Right renal pelvis (tissue), 4 donors: ENCODE measurements at places on chromosomes 1 and 21. TPM values are rescaled to one million over a fixed set of nuclear protein-coding genes. Genes with fewer than 3 reads are reported as not detected.

DNA sequence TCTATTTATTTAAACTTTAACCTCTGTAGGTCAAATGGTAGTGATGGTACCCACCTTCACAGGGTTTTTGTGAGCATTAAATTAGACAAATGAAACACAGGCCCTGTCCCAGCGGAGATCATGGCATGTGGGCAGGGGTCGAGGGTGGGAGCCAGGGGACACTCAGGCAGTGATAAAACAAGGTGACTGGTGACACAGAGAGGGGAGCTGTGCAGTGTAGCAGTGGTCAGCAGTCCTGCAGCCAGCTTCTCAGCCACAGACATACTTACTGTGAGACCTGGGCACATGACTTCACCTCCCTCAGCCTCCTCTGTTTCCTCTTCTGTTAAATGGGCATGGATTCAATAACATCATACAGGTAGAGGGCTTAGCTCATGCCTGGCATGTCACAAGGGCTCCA is 44.9 kb downstream of the SRRM1 start:
- DNase-seq = no peak

DNA sequence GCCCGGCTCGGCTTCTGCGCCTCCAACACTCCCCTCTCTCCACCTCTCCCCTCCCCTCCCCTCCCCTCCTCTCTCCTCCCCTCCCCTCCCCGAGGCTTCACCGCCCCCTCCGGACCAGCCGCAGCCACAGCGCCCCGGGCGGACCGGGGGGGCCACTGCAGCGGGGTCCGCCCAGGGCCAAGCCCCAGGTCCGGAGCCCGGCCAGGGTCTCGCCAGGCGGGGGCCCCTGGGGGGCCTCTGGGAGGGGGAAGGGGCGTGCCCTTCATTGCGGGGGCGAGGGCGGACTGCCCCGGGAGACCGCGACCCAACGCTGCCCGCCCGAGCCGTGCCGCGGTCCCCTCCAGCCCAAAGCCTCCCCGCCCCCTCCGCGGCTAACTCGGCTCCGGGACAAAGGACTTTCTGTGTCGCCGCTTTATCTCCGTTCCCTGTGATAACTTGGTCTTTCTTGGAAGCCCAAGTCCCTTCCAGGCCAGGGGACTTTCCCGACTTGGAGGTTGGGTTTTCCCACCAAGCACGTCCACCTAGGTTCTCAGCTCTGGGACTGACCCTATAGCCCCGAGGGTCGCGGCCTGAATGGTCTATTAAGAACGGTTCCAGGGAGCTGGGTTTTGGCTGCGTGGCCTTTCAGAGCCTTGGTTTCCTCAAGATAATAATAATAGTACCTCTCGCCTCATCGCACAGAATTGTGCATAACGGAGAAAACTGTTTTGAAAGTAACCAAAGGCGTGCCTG is at the start of gene UBQLN4:
TSS of gene UBQLN4 (minus strand) at position 31 of the 732 bp plus-strand sequence. CDS start 97 bp downstream, outside the sequence.
- DNase-seq = peak; percentile 76

Gene CFAP126
- 11.8 TPM for polyA plus RNA-seq

Gene CLDN17
- polyA plus RNA-seq = not detected

DNA sequence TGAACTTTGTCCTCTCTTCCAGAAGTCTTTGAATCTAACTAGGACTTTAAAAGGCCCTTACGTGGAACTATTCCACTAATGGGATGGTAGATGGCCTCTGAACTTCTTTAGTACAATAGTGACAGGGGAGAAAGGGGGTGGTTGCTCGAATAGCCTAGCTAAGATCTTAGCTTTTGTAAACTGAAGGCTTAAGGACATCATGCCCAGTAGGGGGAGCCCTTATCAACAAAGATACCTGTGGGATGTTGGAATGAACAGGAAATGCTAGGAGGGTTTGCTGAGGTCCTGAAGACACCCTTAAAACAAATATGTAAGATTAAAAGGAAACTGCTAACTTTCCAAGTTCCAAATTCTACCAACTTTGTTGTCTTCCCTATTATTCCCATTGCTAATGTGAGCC is 33.2 kb downstream of the NHLH2 start:
- DNase-seq = peak; percentile 56

DNA sequence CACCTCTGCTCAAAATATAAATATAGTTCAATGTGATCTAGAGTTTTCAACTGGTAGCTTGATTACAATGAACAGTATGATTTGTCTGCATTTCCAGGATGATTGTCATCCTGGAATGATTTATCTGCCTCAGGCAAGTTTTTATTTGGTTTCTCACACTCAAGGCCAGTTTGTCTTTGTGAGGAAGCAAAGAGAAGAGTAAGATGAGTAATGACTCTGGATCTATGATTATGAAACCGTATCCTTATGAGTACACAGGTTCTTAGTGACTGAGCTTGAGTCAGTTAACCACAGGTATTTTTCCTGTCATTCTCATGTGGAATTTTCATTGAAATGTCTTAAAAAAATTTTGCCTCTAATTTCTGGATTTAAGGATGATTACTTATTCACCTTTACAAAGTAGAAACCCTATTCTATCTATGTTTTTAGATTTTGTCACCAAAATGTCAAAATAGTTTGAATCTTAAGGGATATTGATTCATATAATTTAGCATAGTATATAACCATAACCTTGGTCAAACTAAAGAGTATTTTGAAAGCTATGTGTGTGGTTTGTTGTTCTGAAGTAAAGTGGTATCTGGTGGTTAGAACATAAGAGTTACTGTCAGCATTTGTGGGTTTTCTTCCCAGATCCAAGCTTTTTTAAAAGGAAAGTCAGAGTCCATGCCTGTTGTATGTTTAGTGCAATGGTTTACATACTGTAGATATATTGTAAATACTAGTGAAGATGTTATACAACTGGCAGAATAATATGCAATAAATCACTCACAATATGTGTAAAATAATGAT is 145.0 kb downstream of the RASAL2 start:
- DNase-seq = no peak

- no peak for DNase-seq
Measured at GRCh38 chr1:220819467-220820026, 32.8 kb downstream of the MTARC1 start.

Gene SSX2IP
- 41.8 TPM for polyA plus RNA-seq

DNA sequence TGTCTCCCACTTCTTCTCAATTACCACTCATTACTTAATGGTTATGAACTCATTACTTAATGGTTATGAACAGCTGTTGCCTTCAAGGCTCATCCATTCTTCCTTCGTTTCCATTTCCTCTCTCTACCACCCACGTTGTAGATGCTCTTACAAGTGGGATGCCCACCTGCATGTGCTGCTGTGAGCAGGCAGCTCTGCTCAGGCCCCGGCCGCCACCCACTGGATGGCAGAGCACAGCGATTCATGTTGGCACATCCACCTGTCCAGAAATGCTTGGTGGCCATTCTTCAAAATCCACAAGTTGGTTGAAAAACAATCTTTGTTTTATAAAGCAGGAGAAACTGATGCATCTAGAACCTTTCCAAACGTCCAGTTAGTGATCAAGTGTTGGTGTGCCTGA is 14.5 kb downstream of the ATP1A1 start:
- DNase-seq = no peak

DNA sequence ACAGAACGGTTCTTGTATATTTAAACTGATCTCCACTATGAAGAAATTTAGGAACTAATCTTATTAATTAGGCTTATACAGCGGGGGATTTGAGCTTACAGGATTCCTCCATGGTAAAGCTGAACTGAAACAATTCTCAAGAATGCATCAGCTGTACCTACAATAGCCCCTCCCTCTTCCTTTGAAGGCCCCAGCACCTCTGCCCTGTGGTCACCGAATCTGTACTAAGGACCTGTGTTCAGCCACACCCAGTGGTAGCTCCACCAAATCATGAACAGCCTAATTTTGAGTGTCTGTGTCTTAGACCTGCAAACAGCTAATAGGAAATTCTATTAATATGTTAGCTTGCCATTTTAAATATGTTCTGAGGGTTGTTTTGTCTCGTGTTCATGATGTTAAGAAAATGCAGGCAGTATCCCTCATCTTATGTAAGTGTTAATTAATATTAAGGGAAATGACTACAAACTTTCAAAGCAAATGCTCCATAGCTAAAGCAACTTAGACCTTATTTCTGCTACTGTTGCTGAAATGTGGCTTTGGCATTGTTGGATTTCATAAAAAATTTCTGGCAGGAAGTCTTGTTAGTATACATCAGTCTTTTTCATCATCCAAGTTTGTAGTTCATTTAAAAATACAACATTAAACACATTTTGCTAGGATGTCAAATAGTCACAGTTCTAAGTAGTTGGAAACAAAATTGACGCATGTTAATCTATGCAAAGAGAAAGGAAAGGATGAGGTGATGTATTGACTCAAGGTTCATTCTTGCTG is 147.2 kb downstream of the NR5A2 start:
- DNase-seq = no peak

DNA sequence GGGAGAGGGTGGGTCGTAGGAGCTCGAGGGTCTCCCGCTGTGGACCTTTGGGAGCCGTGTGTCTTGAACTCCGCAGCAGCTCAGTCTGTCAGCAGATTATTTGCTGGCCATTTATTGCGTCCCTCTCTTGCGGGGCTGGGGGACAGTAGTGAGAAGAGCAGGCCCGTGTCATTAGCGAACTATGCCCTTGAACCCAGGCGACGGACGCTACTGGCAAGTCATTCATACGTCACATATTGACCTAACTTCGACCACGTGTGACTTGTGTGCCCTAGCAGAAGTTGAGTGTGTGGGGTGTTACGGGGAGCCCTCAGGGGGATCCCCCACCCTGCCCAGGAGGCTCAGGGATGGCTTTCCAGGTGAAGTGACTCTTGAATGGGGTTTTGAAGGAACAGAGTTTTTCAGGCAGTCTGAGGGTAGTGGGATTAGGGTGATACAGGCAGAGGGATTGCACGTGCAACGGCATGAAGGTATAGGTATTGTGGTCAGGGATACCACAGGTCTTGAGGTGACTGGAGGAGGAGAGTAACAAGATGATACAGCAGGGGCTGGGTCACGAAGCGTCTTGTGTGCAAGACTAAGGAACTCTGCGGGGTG is 13.0 kb downstream of the RCC1 start:
- no peak for DNase-seq

- DNase-seq = no peak
Measured at GRCh38 chr1:209431813-209432442, 151.6 kb upstream of the CAMK1G start.

DNA sequence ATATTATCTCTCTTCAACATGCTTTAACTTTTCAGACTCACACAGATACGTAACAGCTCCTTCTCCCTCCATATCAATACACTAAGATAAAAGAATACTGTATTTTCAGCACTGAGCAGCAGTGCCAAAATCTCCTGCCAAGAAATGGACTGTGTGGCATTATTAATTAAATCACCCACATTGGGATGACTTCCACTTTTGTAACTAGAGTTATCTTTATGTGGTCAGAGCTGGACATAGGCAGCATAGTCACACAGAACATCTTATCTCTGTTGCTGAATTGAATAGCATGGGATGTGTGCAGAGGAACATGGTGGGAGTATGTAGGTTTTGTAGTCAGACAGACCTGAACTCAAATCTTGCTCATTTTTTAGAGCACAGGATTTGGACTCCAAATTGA is 41.4 kb upstream of the CACYBP start:
- DNase-seq = no peak

DNA sequence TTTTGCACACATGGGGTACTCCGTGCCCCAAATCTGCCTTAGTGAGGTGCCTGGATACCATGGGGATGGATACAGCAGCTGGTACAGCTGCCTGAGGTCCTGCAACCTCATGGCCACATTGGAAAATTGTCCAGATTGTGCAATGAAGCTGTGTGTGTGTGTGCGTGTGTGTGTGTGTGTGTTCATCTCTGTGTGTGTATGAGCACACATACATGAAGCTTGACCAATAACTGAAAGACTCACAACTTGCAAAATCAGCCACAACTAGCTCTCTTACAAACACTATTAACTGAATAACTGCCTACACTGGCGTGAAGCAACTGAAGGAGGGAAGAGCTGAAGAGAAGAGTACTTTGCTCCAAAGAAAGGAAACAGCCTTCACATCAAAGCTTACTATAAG is 78.1 kb downstream of the ERG start:
- DNase-seq = no peak

DNA sequence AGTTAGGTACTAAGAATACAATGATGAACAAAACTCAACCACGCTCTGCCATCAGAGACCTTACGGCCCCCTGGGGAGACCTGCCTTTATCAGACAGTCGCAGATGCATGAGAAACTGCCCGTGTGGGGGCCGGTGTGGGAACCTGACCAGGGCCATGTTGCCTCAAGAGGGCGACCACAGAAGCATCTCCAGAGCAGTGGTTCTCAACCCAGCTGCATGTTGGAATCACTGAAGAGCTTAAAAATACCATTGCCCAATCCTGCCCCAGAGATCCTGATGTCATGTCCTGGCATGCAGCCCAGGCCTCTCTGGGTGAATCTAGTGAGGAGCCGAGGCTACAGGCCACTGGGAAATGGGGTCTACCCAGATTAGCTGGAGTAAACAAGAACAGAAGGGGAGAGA is 108.7 kb downstream of the PRDM2 start:
- DNase-seq = no peak

Gene RNF2
- 62.6 TPM for polyA plus RNA-seq

- DNase-seq = no peak
Measured at GRCh38 chr1:68188644-68189340, 43.5 kb downstream of the WLS start.

Gene C1orf74
- 3.6 TPM for polyA plus RNA-seq

Gene TBX19
- polyA plus RNA-seq = 2.4 TPM

Gene MORC3
- 38.9 TPM for polyA plus RNA-seq

DNA sequence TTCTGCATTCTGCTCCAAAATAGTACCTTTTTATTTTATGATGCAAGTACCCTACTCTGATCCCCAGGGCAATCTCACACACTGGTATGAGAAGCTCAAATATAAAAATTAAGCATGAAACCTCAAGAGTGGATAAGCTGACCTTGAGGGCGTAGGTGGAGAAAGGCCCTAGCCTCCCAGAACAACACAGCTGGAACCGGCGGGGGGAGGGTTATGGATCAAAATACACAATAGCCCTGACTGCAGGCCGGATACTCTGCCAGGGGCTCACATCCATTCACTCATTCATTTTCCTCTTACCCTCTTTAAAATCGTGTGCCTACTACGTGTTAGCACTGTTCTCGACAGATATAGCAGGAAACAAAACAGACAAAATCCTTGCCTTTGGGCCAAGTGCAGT is 32.8 kb upstream of the ECE1 start:
- DNase-seq = no peak

Gene MYOG
- polyA plus RNA-seq = 0.17 TPM

Gene CSF1
- polyA plus RNA-seq = 8.4 TPM

Gene LCE1B
- not detected for polyA plus RNA-seq

Gene DISP1
- polyA plus RNA-seq = 15.1 TPM

Gene APH1A
- polyA plus RNA-seq = 198 TPM

DNA sequence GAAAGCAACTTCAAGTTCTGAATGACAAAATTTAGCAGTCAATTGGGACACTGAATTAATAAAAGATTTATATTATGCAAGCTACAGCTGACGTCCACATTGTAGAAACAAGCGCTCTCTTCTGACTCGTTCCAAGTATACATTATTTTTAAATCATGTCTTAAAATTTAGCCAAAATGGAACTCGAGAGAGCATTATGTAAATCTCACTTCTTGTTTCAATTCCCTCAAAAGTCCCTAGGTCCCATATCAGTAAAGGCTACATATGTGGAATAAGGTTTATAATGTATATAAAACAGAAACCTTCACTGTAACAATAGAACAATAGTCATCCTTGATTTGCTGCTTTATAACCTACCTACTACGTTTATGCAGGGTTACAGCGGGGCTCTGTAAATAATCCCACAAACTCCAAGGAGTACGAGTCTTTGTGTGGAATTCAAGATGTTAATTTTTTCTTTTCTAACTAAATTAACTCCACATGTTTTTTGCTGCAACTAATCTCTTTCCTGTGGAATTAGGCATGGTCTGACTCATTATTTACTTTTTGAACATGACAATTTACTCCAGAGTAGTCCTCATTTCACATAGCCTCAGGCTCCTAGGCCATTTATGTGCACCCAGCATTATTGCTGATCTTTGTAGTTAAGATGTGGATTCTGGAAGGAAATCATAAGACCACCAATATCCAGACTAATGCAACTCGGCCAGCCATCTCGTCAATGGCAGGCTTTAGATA is 785.1 kb downstream of the LTN1 start:
- DNase-seq = no peak
